Activated CD8-positive, alpha-beta memory T cell treated with anti-CD3 and anti-CD28 coated beads, Interleukin-2, amount 10 ng/mL, durations not matched to agents 7 days and 5 days (primary cell): ENCODE measurements at places on chromosomes 11 and 22. TPM values are rescaled to one million over a fixed set of nuclear protein-coding genes. Genes with fewer than 3 reads are reported as not detected.

Gene CYP2R1
- 11.7 TPM for total RNA-seq

- no peak for DNase-seq
These were observed 73.7 kb downstream of the MN1 start for GRCh38 chr22:27727673-27728451.

DNA sequence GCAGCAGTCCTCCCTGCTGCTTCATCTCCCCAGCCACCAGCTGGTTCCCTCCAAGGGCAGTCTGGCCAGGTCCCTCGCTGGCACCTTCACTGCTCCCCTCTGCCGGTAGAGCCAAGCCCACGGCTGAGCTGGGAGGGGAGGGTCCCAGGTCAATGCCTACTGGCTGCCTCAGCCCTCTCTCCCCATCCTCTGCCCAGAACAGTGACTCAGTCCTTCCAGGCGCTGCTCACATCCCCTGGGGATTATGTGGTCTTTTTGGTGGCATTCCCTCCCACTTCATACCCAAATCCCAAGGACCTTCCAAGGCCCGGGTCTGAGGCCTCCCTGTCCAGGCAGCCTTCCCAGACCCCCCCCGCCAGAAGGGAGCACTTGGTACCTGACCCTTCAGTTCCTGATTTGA, 44.9 kb downstream of the WNT7B start:
- no peak for DNase-seq

DNA sequence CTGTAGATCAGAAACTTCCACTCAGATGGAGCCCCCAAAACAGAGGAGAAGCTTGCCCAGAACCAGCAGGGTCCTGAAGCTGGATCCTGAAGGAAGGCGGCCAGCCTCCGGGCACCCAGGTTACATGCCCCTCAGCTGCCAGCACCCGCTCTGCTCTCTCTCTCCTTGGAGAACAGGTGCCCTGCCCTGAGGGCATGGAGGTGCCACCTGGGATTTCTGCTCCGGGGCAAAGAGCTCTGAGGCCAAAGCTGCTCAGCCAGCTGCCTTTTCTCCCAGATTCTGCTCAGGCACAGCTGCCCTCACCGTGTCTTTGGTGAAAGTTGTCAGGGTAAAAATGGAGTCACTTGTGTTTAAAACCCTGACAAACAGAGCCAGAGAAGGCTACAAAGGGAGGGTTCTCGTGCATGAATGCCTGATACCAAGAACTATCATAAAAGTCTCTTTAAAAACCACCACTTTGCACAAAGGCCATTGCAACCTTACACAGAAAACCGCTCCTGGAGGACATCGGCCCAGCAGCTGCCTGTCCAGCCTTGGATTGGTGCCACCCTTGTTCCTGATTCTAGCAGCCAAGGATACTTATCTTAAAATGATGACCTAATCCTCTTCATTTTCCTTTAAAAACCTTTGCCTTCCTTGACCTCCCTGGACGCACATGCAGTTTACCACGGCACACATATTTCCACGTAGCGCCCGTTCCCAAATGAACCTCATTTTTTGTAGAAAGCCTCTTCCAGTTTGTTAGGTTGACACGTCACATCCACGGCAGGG, 140.0 kb downstream of the CACNA1I start:
- DNase-seq = no peak
